ENCODE measurements at places on chromosomes 7 and 10. TPM values are rescaled to one million over a fixed set of nuclear protein-coding genes. Genes with fewer than 3 reads are reported as not detected.

ZNF33B gene
- total RNA-seq, result 14.2 TPM

- no peak for DNase-seq
Measured at GRCh38 chr7:92622685-92623084, 32.5 kb upstream of the FAM133B start.

SPAG6 gene
- total RNA-seq, result 0.22 TPM

- DNase-seq, result peak; percentile 54
Measured at GRCh38 chr7:87416682-87417587, 58.5 kb downstream of the ABCB4 start.

GRCh38 chr7:99027241-99027640 lies 116.7 kb downstream of the SMURF1 start:
- DNase-seq, result no peak

- DNase-seq, result no peak
Measured at GRCh38 chr7:156608173-156608478, 32.4 kb upstream of the RNF32 start.

NEBL gene
- total RNA-seq, result 0.15 TPM

ZNF365 gene
- 0.53 TPM for total RNA-seq
